ENCODE measurements at places on chromosomes 7 and 10. TPM values are rescaled to one million over a fixed set of nuclear protein-coding genes. Genes with fewer than 3 reads are reported as not detected.

DNA sequence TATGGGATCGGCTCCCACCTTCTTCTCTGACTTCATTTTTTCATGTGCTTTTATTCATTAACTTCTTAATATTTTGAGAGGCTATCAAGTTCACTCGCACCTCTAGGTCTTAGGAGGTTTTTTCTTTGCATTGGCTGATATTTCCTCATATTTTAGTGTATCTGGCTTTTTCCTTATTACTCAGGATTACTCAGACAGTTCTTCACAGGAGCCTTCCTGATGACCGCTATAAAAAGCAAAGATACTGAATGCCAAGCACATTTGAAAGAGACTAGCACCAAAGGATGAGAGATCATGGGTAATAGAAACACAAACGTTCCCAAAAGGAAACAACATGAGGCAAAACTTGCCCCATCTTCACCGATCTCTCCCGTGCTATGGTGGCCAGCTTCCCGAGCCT, 409.2 kb upstream of the KLF6 start:
- no peak overlapping the region for H3K27ac ChIP-seq
- H3K36me3 ChIP-seq: no peaks in the 10 kb centered on the region
- DNase-seq: no peak
- H3K27me3 ChIP-seq: no peaks in the 10 kb centered on the region

Gene MMP21
- not detected for total RNA-seq

Gene SSC4D
- total RNA-seq: 7.4 TPM

DNA sequence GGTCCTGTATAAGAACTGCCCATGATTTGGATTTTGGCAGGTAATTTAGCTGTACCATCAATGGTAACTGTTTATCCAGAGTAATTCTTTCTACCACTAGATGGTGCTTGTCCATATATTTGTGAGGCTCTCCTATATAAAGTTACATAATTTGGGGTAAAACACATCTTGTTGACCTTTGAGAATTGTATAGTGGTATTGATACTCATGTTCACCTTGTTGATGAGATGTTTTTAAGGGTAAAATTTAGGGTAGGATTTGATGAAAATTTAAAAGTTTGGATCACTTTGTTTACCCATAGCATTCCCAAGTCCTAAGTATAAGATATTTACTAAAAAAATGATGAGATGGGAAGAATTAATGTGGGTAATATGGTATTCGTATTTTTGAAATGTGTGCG, 31.6 kb downstream of the ST7 start:
- no peak for DNase-seq
- no peak overlapping the region for H3K4me3 ChIP-seq
- H3K4me1 ChIP-seq: no peaks in the 10 kb centered on the region
- no peaks in the 10 kb centered on the region for H3K36me3 ChIP-seq

Gene FAM20C
- total RNA-seq: 32.9 TPM

DNA sequence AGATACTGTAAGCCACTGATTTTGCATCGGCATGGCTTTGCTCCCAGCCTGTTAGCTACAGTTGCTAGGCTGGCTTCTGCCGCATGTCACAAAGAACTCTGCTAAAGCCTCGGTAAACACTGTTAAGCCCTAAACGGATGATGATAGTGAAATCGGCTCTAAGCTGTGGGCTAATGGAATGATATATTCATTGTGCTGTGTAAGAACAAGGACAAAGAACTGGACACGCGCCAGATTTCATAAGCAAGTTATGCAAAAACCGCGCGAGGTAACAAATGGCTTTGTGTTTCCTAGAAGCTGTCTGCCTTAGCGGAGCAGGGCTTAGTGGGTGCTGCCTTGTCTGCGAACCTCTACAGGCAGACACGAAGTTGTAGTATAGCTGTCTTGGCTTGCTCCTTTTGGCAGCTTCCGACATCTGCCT, 331.3 kb upstream of the COBL start:
- H3K27me3 ChIP-seq: peaks cover 53% of the 10 kb centered on the region
- no peak for DNase-seq
- no peak overlapping the region for H3K27ac ChIP-seq
- H3K4me1 ChIP-seq: peaks cover 4% of the 10 kb centered on the region

Gene FAM24A
- not detected for total RNA-seq

DNA sequence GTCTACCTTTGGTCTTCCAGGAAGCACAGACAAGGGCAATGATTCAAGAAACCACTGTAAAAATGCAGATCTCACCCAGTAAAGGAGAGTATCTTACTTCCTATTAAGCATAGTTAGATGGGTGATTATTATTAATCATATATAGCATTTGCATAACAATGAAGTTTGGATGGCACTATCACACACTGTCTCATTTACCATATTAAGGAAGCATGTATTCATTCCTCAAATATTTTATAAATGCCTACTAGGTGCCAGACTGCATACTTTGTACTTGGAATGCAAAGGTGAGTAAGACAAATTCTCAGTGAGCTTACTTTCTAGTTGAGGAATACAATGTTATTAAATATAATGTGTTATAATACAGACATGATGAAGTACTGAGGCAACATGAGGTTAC, 53.9 kb upstream of the SKAP2 start:
- H3K27me3 ChIP-seq: no peaks in the 10 kb centered on the region
- peaks cover 11% of the 10 kb centered on the region for H3K4me1 ChIP-seq
- H3K36me3 ChIP-seq: no peaks in the 10 kb centered on the region
- no peak for DNase-seq
- no peak overlapping the region for H3K27ac ChIP-seq

DNA sequence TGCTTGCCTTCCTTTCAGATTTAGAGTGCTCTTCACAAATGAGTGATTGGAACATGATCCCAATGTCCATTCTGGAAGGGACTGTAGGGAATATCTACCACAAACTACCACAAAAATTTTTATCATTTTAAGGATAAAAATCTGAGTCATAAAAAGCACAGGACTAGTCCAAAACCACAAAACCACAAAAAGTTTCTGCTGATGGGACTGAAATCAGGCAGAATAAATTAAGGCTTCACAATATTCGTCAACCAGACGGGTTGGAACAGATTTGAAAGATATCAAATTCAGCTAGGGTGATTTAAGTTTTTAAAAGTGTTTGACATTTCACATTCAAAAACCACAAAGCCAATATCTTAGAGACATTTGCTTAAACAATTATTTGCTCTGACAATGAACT, 100.1 kb upstream of the PTN start:
- H3K27me3 ChIP-seq: no peaks in the 10 kb centered on the region
- H3K27ac ChIP-seq: no peak overlapping the region
- no peak overlapping the region for H3K4me3 ChIP-seq
- peaks cover 8% of the 10 kb centered on the region for H3K4me1 ChIP-seq
- no peaks in the 10 kb centered on the region for H3K36me3 ChIP-seq
- no peak for DNase-seq

Gene STK32C
- 8.4 TPM for total RNA-seq

- no peaks in the 10 kb centered on the region for H3K36me3 ChIP-seq
- H3K27ac ChIP-seq: no peak overlapping the region
- no peak for DNase-seq
Observed at GRCh38 chr10:75083972-75084833, 27.3 kb upstream of the SAMD8 start.

- no peaks in the 10 kb centered on the region for H3K27me3 ChIP-seq
- DNase-seq: no peak
- no peak overlapping the region for H3K4me3 ChIP-seq
- H3K36me3 ChIP-seq: no peaks in the 10 kb centered on the region
Observed at GRCh38 chr7:31407178-31407676, 66.7 kb upstream of the NEUROD6 start.

DNA sequence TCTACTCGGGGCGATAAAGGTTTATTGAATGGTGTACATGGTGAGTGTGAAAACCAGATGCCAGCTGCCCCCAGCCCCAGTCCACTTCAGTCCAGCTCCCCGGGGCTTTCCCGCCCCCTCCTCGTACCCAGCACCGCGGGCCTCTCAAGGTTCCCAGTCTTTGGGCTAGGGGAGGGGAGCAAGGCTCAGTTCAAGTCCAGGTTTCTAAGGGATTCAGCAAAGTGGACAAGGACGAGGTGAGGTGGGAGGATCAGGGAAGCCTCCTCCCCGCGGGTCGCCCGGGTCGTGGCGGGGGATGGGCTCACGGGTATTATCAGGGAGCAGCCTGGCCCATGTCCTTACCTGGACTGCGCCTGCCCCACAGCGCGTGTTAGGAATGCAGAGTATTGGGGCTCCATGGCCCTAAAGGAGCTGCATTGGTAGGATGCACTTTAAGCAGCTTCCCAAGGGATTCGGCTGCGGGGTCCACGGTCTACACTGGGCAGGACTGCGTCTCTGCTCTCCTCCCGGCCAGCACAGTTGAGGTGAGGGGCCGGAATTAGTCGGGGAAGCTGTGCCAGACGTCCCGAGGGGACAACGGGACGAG, 541 bp upstream of the PFKFB3 start:
- DNase-seq: no peak
- H3K4me3 ChIP-seq: peak overlapping the region; percentile 73
- peaks cover 21% of the 10 kb centered on the region for H3K27me3 ChIP-seq
- H3K4me1 ChIP-seq: peaks cover 20% of the 10 kb centered on the region
- peak overlapping the region; percentile 88 for H3K27ac ChIP-seq

Gene TCAF2
- total RNA-seq: 0.10 TPM

Gene ZNF398
- 17.5 TPM for total RNA-seq

DNA sequence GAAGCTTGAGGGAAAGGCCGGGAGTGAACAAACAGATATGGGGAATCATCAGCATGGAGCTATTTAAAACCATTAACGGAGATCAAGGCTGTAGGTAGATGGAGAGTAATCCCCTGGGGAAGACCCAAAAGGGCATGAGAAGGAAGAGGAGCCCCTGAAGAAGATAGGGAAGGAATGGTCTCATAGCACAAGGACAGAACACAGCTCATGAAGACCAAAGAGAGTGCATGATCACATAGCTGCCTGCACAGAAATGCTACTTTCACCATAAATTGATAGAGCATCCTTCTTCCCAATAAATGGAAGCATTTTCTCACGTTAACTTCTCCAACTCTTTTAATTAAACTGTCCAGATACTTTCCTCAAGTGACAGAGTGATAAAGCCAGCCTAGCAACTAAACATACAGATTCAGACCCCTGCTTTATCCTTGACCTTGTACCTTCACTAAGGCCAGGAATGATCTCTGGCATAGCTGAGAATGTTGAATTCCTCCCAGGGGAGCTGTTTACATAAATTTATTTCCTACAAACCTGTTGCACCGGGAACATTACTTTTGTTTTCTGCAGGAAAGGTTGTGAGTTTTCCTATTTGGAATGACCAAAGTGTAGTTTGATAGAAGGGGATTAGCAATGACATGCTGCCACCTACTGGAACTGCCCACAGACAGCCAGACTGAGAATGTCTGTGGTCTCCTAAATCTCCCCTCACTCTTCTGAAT, 110.8 kb upstream of the LRGUK start:
- H3K4me1 ChIP-seq: peaks cover 7% of the 10 kb centered on the region
- H3K27ac ChIP-seq: no peak overlapping the region
- H3K36me3 ChIP-seq: peaks cover 3% of the 10 kb centered on the region
- peak; percentile 14 for DNase-seq
- no peak overlapping the region for H3K4me3 ChIP-seq

Gene FMC1
- 18.6 TPM for total RNA-seq

GRCh38 chr7:141915565-141915964, 634 bp upstream of the OR9A4 start:
- H3K27ac ChIP-seq: no peak overlapping the region
- peaks cover 2% of the 10 kb centered on the region for H3K36me3 ChIP-seq
- H3K27me3 ChIP-seq: no peaks in the 10 kb centered on the region
- no peak overlapping the region for H3K4me3 ChIP-seq
- H3K4me1 ChIP-seq: no peaks in the 10 kb centered on the region

Gene GIMAP1
- not detected for total RNA-seq

DNA sequence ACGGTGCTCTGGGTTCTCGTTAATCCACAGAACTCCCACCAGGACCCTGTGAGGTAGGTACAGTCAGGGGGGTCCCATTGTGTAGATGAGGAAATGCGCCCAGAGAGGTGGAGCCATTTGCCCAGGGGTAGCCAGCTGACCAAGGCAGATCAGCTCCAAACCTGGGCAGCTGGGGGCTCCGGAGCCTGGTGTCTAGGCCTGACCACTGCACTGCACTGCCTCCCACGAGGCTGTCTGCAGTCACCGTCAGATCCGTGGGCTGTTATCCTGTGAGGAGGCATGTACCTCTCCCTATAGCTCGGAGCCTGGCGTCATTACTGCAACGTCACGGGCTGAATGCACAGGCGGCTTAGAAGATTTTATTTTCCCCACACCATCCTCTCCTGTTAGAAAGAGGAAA, 411.8 kb upstream of the FOXK1 start:
- no peak overlapping the region for H3K4me3 ChIP-seq
- no peak for DNase-seq
- no peaks in the 10 kb centered on the region for H3K4me1 ChIP-seq
- no peak overlapping the region for H3K27ac ChIP-seq

DNA sequence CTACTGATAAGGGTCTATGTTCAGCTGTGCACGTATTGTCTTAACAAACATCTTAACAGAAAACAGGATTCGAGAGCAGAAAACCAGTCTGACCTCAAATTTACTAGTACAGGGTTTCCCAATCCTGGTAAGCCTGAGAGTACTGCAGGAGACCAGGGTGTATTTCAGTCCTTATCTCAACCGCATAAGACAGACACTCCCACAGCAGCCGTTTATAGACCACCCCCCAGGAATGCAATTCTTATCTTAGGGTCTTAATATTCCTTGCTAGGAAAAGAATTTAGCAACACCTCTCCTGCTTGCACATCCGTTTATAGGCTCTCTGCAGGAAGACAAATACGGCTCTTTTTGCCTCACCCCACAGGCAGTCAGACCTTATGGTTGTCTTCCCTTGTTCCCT, 277.3 kb downstream of the SDK1 start:
- H3K36me3 ChIP-seq: peaks cover 17% of the 10 kb centered on the region
- peaks cover 4% of the 10 kb centered on the region for H3K4me1 ChIP-seq
- H3K27ac ChIP-seq: no peak overlapping the region
- no peaks in the 10 kb centered on the region for H3K27me3 ChIP-seq
- H3K4me3 ChIP-seq: no peak overlapping the region

All from progenitor cell of endocrine pancreas (in vitro differentiated cells).